Left ventricle myocardium inferior (tissue), 1 donor: ENCODE measurements at places on chromosomes 5 and 9. TPM values are rescaled to one million over a fixed set of nuclear protein-coding genes. Genes with fewer than 3 reads are reported as not detected.
A peak's percentile ranks its signal among the peaks of the same experiment; 100 is the strongest.

DNA sequence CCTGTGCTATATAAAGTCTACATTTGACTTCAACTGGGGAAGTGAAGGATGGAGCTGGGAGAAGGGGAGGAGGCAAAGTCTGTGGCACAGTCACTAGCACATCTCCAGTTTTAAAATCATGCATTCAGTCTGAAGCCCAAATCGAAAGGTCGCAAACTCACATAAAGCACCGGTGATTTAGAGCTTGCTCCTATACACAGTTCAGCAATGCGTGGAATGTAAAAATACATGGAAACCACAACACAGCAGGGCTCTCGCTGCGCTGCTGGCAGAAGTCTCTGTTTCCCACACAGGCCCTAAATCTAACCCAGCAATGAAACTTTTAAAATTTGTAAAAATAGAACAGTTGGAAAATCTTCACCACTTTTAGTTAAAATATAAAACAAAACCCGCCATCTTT lies 68.2 kb downstream of the EBF1 start:
- no peak for DNase-seq

DNA sequence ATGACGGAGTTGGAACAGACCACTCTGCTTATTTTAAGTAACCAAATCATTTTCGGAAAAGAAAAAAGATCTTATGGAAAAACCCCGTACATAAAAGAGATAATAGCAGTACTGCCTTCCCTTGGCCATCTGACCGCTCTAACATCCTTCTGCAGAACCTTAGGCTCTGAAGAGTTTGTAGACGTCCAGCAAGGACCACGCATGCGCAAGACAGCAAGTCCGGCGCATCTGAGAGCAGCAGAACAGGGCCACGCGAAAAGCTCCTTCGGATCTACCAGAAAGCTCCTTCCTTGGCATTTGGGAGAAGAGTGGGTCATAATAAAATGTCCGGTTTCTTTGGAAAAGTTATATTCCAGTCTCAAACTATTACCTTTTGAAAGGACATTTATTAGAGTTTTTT lies 26.8 kb downstream of the PAX5 start:
- DNase-seq, result no peak

- DNase-seq, result peak; percentile 57
Measured at GRCh38 chr5:66597183-66597757, 1.1 kb downstream of the MAST4 start.

GRCh38 chr5:151589878-151590570 lies 1.1 kb downstream of the FAT2 start:
- no peak for DNase-seq

- peak; percentile 12 for DNase-seq
Measured at GRCh38 chr9:134213508-134213850, 49.1 kb upstream of the RNU6ATAC start.

DAPK1 gene
- total RNA-seq, result 5.5 TPM

SPATA31E1 gene
- not detected for total RNA-seq

CD180 gene
- 0.44 TPM for total RNA-seq

- DNase-seq, result no peak
Measured at GRCh38 chr5:180495991-180496741, 2.0 kb downstream of the CNOT6 start.

DNA sequence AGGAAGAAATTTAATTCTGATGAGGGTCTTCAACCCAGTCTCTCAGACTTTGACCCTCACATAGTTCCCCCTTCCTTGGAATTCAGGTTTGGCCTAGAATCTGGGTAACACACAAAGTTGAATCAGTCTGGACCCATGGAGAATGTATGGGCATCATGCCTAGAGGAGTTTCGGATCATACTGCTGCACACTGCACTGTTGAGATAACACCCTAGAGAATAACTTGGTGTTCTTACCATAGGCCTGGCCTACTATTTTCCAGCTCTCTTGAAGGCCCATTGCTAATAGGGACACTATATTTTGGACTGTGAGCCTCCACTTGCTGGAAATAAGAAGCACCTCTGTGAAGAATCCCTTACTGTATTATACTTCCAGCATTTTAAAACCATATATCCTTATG lies 413.5 kb downstream of the PLK2 start:
- DNase-seq, result no peak

DNA sequence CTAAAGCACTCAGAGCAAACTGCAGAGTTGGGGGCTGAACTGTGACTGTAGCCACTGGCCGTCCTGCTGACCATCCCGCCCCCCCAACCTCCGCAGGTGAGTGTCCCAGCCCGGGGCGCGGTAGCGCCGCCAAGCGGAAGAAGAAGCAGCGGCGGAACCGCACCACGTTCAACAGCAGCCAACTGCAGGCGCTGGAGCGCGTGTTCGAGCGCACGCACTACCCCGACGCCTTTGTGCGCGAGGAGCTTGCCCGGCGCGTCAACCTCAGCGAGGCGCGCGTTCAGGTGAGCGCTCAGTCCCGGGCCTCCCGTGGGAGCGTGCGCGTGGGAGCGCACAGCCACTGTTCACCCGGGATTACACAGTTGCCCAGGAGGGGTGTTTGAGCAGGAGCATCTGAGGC lies 33.7 kb downstream of the PTGES start:
- no peak for DNase-seq

PRLR gene
- 0.66 TPM for total RNA-seq

AFF4 gene
- total RNA-seq, result 32.1 TPM

CD72 gene
- total RNA-seq, result 0.63 TPM

DNA sequence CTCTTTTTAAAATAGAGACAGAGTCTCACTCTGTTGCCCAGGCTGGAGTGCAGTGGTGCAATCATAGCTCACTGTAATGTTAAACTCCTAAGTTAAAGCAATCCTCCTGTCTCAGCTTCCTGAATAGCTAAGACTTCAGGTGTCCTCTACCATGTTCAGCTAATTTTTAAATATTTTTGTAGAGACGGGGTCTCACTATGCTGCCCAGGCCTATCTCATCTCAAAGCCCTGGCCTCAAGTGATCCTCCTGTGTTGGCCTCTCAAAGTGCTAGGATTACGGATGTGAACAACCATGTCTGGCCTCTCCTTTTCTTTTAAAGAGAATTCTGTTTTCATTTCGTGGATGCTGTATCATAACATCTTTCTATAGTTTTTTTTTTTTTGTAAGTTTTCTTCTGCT lies 11.7 kb downstream of the STX17 start:
- no peak for DNase-seq

GRCh38 chr5:33524476-33524875 lies 83.7 kb downstream of the TARS1 start:
- DNase-seq, result no peak

DNA sequence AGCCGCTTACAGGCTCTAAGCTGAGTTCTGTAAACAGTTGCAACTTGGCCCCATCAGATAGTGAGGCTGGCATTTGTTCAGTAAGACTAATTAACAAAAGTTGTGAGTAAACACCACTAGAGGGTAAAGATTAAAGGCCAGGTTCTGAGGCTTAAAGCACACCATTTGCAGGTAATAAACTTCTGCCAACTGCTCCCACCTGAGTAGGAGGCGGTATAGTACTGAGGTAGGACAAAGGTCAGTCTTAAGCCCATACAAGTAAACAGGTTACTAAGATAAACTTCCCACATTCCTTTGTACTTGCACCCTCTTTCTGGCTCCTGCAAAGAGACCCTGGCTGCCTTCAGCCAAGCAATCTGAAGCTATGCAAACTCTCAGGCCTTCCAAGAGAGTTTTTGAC lies 419.6 kb downstream of the DNAH5 start:
- DNase-seq, result no peak

MAML1 gene
- total RNA-seq, result 11.8 TPM

PCDHGB6 gene
- total RNA-seq, result 5.0 TPM

GRCh38 chr5:97182571-97183099 lies 412 bp downstream of the RIOK2 start:
- DNase-seq, result no peak

LAMC3 gene
- 0.66 TPM for total RNA-seq

DNA sequence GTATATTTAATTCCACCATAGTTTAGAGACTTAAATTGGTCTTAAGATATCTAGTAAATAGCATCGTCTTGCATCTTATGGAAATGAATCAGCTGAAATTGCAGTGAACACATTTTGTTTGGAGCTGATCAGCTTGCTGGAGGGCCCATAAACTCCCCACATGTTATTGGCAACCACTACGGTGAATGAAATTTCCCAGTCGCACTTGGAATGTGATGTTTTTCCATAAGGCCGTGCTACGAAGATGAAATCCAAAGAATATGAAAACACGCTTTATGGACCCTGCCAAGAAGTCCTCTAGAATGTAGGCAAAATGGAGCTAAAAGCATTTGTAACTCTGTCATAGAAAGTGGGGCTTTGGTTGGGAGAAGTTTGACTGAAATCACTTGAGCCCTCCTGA lies 572.1 kb downstream of the ACTL7B start:
- DNase-seq, result no peak
